A673 (cell line): ENCODE measurements at places on chromosomes 7 and 10.

DNA sequence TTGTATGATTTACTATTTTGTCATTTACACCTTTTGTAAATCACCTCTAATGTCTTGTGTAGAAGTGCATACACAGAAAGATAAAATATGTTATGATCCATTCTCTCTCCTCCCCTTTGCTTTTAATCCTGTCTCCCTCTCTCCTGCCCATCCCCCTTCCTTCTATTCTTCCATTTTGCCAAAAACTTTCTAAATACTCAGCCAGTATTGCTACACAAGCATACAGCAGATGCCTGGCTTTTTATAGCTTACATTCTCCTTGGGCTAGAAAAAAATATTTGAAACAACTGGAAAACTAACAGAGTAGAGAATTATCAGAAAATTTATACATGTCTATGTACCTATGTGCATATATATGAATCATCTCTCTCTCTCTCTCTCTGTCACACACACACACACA, 308.7 kb upstream of the BMPER start:
- DNase-seq: no peak

DNA sequence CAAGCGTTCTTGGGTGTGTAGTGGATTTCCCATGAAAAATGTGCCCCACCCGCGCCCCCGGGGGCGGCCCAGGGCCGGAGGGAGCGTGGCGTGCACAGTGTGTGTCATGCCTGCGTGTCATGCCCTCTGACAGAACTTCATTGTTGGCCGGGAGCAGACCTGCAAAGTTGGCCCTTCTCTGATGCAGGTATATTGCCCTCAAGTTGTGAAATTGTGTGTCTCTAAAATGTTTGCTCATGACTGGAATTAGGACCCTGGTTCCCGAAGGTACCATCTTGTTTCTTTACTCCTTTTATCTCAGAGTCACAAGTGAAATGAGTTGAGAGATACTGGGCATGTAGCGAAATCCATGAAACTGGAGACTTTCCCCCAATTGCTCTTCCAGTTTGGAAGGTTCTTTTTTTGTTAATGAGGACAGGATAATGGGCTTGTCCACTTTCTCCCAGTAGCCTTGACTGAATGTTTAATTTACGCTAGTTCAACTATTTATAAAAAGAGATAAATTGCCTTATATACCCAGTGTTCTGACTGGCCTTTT, 26.2 kb downstream of the ADK start:
- DNase-seq: no peak

DNA sequence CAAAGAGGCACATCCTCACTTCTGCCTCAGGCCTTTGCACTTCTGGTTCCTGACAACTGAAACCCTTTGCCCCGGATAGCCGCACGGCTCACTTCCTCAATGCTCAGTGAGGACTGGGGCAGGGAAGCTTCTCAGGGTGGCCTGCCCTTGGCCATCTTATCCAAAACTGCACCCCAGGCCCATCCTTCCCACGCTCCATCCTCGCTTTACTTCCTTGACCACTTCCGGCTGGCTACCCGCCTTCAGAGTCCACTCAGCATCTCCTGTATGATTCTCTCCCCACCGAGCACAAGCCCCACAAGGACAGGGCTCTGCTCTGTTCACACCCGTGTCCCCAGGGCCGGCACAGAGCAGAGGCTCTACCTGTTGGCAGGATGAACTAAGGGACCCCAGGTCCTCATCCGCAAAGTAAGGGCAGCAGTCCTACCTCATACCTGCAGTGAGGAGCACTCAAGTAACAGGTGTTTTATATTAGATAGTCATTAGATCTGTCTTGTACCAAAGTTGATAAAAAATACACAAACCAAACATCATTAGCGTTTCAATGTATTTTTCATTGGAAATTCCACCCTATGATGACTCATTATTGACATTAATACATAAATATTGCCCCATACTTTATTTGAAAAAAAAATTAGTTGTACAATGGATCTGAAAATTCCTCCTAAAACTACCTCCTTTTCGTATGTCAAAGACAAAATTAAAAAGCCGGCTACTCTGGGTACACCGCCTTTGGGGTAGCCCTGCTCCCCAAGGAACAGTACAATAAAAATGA, 35.0 kb downstream of the GNA12 start:
- no peak for DNase-seq

GRCh38 chr7:151201751-151202150, 8.5 kb downstream of the H2BK1 start:
- no peak for DNase-seq

GRCh38 chr10:48614481-48615390, 9.9 kb upstream of the ARHGAP22 start:
- no peak for DNase-seq

GRCh38 chr10:48556713-48557112, 48.2 kb downstream of the ARHGAP22 start:
- no peak for DNase-seq

- peak; percentile 54 for DNase-seq
Measured at GRCh38 chr7:112665709-112666108, 124.5 kb downstream of the TMEM168 start.

- DNase-seq: no peak
Measured at GRCh38 chr10:88861036-88861435, 9.4 kb upstream of the ANKRD22 start.
